IPS DF 19.7 (cell line): ENCODE measurements at places on chromosomes 11 and 22.

GRCh38 chr22:47928631-47929030 lies 1166.2 kb downstream of the TBC1D22A start:
- DNase-seq = no peak

- no peak for DNase-seq
These were observed 58.7 kb downstream of the CTTN start for GRCh38 chr11:70456921-70457532.

- no peak for DNase-seq
These were observed 33.5 kb upstream of the CSNK1E start for GRCh38 chr22:38350444-38351359.

DNA sequence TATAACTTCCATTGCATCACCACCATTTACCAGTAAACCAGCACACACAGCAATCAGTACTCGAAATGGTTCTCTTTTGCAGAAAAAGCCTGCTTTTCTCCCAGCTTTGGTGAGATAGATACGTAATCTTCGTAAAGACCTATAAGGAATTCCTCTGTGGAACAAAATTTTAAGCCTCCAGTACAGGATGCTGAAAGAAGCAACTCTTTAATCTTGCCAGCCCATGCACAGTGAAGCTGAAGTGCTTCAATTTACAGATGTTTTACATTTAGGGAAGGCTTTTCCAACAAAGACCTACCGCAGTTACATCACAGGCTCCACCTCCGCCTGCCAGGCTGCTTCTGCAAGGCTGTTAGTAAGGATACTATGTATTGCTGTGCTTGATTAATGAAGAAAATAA lies 1.9 kb downstream of the ELMOD1 start:
- no peak for DNase-seq

GRCh38 chr11:117475716-117476530 lies 148.3 kb downstream of the CEP164 start:
- DNase-seq = no peak

- no peak for DNase-seq
These were observed 118.3 kb downstream of the WT1 start for GRCh38 chr11:32316858-32317642.

- DNase-seq = no peak
These were observed 25.1 kb downstream of the PRDM11 start for GRCh38 chr11:45171550-45171949.

GRCh38 chr11:75084883-75085282 lies 11.8 kb downstream of the OR2AT4 start:
- DNase-seq = no peak

- DNase-seq = no peak
These were observed 18.4 kb upstream of the OR4C5 start for GRCh38 chr11:48384670-48385069.

DNA sequence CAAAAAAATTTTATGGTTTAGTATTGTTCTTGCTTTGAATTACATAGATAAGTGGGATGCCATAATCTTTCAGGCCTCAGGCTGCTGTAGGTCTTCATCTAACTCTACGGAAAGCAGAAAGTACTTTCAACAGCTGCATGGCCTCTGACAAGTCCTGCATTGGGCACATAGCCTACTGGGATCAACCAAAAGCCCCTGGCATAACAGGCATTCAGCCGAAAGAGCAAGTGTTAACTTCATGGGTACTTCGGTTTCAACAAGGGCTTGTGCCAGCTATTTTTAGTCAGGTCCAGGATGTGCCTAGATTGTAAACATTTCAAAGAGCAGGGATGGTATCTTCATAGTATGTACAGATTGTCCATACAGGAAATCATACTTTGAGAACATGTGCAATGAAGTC lies 3.1 kb downstream of the SLN start:
- no peak for DNase-seq

- DNase-seq = no peak
These were observed 17.3 kb upstream of the CRKL start for GRCh38 chr22:20899827-20900423.

DNA sequence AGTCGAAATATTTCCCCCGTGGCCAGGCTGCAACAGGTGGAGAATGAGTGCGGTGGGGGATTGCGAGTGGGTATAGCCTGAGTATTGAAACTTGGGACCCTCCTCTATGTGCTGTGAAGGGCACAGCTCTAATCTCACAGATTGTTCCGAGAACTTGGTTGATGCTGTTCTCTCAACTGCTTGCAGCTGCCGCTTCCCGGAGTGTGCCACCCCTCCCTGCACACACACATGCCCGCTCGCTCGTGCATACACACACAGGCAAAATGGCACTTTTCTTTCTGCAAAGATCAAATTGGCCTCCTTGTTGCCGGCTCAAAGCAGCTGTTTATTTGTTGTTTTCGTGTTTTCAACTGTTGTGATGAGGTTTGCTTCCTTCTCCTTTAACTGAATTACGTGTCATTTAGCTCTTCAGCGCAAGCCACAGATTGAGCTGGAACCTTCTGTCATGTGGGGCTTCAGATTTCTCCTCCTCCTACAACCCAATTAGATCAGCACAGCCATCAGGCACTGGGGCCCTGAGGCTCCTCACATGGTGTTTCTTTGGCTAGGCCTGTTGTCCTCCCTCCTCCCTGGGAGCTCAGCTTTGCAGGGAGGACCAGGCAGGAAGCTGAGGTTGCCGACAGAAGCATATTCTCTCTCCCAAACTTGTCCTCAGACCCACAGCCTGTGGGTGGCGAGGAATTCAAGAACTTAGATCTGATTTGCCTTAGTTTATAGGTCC lies 13.9 kb upstream of the B3GAT1 start:
- no peak for DNase-seq

- no peak for DNase-seq
These were observed 7.1 kb upstream of the CD44 start for GRCh38 chr11:35131886-35132285.

- no peak for DNase-seq
These were observed 29.2 kb downstream of the IL10RA start for GRCh38 chr11:118015385-118015841.

DNA sequence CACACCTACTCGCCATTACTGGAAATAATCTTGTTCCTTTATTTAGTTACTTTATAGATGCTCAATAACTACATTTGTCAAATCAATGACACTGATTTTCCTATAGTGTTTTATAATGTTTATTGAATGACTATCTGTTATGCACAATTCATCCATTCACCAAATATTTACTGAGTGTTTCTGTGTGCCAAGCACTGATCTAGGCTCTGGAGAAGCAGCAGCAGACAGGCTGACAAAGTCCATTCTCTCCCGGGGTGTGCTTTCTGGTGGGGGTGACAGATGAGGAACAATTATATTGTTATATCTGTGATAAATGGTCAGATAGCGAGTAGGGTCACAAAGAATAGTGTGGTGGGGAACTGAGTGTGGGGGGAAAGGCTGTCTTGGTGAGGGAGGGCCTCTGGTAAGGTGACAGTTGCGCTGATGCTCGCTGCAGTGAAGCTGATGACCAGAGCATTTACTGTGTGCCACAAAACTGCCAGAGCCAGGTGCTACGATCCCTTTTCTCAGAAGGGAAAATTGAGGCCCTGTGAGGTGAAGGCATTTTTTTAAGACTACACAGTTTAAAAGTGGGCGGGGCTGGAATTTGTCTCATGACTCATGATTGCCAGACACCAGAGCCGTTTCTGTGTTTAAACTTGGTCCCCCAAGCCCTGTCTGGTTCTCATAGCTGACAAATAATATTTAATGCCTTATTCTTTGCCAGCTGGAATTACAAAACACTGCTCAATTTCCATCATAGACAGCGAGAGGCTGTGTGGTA lies 10.2 kb downstream of the PACS1 start:
- no peak for DNase-seq

DNA sequence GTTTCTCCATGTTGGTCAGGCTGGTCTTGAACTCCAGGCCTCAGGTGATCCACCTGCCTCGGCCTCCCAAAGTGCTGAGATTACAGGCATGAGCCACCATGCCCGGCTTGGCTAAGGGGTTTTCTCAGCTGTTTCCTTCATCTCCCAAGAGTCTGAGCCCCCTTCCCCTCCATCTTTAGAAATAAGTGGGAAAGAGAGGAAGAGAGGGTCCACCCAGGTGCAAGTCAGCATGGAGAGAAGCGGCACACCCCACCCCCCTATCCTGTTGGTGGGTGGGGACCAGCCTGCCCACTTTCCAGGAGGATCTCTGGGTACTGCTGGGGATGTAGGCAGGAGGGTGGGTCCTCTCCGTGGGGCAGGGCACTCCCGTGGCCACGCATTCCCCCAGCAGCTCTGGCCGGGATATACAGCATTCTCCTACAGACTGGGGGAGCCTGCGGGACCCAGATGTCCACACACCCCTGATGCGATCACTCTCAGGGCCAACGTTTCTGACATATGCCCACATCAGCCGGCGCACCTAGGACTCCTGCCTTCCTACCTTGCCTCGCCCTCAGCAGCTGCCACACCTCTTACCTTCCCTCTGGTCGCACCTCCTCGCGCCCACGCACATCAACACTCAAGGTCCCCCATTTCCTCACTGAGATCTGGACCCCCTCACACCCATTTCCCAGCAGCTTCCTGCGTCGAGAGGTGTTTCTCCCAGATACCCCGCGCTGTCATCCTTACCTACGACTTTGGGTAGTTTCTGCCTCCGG lies 8.9 kb downstream of the SCARF2 start:
- DNase-seq = no peak
